ENCODE measurements at places on chromosomes 7 and 10.

DNA sequence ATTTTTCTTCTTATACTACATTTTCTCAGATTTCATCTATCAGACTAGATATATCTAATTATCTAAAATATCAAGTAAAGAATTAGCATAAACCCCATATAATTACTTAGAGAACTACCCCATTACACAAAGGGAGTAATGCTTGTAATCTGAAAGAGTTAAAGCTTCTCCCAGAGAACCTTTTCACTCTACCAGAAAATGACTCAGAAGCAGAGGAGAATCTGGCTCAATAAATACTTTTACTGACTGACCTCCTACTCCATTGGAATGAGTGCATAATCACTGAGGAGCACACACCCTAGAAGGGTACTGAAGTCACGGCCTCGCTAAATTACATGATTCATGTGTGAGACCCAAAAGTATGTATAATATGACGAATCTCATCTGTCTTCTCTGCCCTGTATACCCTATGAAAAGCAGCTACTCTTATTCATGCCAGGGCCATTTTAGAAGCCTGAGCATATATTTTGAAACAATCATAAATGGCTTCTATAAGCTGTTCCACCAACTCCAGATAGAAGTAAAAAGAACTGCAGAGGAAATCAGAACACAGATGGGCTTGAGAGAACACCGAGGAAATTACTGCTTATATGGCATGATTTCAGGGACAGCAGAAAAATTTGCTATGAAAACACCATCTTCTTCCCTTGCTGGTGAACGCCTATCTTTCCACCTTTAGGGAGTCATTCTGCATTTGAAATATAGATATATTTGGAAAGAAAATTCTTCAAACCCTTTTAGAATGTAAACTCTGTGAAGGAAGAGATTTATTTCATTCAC is 32.7 kb downstream of the DNMBP start:
- DNase-seq, result no peak

- DNase-seq, result no peak
Observed at GRCh38 chr10:118875087-118875486, 120.3 kb upstream of the CACUL1 start.

DNA sequence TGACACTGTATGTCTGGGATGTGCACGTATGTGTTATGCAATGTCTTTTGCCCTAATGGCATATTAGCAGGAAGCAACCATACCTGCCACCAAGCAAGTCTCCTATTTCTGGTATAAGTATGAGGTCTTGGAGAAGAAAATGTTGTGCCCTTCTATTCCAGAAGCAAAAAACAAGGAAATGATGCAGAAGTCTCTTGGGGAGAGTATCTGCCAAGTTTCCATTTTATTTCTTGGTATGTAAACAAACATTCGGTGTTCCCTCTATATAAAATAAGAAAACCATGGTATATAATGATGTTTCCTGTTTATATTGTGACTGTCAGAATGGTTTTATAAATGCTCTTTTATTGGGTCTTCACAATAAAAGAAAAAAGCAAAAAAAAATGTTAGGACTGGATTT is 19.3 kb upstream of the MYO3A start:
- DNase-seq, result no peak

- no peak for DNase-seq
Observed at GRCh38 chr10:102580230-102580629, 64.0 kb upstream of the TRIM8 start.

DNA sequence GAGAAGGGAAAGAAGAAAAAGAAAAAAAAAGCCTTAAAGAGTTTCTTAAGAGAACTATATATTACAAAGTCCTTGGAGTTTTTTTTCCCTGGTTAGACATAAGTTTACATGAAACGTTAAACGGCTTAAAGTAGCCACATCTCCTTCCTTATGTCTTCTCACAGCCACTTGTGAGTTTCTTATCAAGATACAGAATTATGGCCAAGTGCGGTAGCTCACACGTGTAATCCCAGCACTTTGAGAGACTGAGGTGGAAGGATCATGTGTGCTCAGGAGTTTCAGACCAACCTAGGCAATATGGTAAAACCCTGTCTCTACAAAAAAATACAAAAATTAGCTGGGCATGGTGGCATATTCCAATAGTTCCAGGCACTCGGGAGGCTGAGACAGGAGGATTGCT is 54.3 kb downstream of the IKZF1 start:
- no peak for DNase-seq

- no peak for DNase-seq
Observed at GRCh38 chr10:53162856-53163255, 390.3 kb upstream of the MBL2 start.

- DNase-seq, result no peak
Observed at GRCh38 chr10:119323085-119324016, 116.0 kb downstream of the GRK5 start.

DNA sequence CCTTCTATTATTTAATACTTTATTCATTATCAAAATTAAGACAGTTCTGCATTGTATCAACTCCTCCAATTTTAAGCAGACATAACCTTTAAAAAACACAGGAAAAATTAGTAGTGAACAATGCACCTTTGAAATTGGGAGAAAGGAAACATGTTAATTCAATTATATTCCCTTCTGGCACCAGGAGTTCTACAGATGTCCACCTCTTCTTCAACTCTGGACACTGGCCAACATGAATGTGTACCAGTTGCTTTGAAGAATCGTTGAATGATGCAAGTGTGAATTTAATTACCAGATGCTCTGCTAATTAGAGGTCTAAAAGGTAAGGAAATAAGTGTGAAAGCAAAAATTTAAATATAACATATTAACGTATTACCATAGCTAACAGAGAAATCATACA is 206.7 kb upstream of the IGFBP3 start:
- no peak for DNase-seq

DNA sequence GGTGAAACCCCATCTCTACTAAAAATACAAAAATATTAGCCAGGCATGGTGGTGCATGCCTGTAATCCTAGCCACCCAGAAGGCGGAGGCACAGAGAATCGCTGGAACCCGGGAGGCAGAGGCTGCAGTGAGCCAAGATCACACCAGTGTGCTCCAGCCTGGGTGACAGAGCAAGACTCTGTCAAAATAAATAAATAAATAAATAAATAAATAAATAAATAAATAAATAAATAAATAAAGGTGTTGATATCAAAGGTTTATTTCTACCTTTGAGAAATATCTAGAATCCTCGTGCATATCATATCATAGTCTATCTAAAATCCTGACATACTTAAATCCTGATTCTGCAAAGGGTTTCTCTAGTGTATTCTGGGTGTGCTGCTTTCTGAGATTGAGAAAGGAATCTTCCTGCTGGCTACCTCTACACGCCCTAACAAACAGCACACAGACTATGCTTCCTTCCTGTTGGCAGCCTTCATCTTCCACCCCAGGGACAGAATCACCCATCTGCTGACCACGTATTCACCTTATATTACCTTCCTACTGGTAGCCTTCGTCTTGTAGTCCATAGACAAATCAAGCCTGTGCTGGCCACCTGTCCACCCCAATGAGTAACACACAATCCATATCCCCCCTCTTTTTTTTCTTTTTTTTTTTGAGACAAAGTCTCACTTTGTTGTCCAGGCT is 8.7 kb downstream of the ABLIM1 start:
- DNase-seq, result no peak

DNA sequence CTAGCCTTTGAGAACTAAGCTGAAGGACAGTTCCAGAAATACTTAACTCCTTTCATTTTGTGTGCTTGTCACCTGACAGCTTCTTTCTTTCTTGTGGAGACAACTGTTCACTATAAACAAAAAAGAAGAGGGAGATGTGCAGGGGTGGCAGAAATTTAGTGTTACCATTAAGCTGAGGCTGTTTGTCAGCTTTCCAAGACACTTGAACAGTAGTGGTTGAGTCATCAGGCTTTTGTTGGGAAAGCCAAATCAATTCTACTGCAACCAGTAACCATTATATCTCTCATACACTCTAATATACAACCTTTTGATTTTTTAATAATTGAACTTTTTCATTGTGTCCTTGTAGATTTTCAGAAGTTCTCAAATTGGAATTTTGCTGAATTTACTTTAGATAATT is 75.3 kb downstream of the POLL start:
- no peak for DNase-seq

GRCh38 chr10:19707376-19707775 is 108.9 kb upstream of the PLXDC2 start:
- no peak for DNase-seq
